Activated naive CD8-positive, alpha-beta T cell treated with anti-CD3 and anti-CD28 coated beads, Interleukin-2, amount 50 U/mL, for 16 hours (primary cell): ENCODE measurements at places on chromosomes 1 and 21.

GRCh38 chr1:235295902-235296350 is 32.1 kb downstream of the ARID4B start:
- no peak for DNase-seq

DNA sequence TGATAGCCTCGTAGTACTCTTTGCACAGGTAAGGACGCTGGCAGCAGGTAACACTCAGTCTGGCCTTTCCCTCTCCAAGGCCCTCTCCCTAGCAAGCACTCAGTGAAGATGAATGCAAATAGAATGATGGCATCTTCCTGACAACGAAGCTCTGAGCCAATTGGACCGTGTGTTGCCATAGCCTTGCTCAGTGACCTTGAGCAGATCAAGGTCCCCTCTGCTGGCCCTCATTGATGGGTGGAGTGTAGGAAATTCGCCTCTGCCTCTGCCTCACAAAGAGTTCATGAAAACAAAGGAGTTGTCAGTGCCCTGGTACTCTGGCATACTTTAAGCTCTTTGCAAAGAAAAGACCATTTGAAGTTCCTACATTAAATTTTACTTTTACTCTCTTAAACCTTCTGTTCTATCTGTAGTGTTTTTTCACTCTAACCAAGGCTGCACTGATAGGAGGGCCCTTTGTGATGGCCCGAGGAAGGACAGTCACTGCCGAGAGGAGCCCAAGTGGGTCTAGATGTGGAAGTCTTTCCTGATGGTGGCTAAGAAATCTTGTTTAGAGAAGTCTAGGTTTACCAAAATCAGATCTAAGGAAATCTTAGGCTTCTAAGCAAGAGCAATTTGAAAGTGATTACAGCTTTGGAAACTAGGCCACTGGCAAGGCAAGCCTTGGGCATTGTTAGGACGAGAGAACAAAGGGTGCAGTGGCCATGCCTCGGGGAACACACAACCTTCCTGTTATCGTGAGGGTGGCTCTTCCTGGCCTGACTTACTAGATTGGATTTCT is 38.2 kb downstream of the SMYD2 start:
- no peak for DNase-seq

GRCh38 chr1:154334079-154335024 is 9.0 kb downstream of the ATP8B2 start:
- no peak for DNase-seq

DNA sequence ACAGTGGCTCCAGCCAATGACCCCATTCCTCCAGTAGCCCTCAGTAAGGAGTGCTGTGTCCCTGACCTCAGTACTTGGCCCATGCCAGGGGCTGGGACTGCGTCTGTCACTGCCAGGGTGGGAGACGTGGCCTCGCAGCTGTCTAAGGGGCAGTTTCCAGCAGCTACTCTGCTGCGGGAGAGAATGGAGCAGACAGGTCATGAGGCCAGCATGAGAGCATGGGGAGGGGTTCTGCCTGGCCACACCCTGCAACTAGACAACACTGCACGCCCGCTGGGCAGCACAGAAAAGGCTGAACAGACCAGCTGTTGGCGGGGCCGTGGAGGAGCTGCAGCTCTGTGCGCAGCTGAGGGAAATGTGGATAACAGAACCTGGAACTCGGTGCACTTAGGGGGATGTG is 91.6 kb upstream of the COL6A1 start:
- no peak for DNase-seq

DNA sequence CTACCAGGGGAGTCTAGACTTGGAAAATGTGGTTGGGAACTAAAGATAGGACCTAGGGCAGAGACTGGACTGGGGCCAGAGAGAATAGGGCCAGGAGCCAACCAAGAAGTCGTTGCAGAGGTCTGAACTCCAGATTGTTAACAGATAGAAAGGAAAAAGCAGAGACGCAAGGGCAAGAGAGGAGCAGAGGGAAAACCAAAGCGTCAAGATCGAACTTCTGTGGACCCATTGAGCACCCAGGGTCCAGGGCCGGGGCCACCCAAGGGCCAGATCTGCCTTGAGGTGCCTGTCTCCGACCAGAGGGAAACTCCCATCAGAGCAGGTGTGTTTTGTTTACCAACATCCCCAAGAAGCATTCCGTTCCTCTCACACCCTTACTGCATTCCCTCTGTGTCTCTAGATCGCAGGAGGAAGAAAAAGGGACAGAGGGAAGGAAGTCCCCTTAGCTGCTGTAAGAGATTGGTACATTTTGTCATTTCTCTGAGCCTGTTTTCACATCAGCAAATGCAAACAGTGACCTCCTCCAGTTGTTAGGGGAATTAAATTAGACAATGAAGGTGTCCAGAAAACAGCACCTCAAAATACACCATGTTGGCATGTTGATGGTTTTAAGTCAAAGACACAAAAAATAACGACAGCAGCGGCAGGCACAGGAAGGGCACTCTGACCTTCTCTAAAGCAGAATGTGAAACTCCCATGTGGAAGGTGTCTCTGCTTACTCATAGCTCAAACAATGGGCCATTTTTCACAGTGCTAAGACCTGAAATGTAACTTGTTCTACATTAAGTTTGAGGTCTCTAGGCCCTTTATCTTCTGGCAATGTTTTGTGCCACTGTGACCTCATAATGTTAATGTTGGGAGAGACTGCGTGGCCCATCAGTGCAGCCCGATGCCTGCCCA is 105.8 kb upstream of the RAB4A start:
- DNase-seq: no peak

DNA sequence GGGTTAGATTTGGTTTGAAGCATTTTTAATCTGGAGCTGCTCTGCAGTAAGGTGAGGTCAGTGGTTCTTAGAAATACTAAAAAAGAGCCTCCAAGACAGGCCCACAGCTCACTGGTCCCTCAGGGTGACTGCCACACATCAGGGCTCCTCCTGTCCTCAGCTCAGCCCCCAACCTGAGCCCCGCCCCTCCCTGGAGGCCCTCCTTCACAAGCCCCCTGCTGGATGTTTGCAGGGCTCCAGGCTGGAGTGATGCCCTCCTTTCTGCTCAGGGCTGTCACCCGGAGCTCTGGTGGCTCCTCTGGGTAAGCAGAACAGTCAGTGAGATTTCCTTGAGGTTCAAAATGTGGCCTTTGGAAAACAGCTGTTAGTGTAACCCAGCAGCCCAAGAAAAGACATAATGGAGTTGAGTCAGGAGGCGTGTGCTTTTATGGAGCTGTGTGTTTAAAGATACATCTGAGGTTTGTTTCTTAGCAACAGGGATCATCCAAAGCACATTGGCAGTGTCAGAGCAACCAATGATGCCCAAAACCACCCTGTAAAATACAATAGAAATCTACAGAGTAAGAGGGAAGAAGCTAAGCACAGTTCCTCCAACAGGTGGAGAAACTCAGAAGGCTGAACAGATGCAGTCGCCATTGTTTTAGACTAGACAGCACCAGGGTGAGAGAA is 21.4 kb downstream of the STUM start:
- no peak for DNase-seq

GRCh38 chr1:70509996-70510876 is 99.2 kb downstream of the CTH start:
- DNase-seq: no peak

DNA sequence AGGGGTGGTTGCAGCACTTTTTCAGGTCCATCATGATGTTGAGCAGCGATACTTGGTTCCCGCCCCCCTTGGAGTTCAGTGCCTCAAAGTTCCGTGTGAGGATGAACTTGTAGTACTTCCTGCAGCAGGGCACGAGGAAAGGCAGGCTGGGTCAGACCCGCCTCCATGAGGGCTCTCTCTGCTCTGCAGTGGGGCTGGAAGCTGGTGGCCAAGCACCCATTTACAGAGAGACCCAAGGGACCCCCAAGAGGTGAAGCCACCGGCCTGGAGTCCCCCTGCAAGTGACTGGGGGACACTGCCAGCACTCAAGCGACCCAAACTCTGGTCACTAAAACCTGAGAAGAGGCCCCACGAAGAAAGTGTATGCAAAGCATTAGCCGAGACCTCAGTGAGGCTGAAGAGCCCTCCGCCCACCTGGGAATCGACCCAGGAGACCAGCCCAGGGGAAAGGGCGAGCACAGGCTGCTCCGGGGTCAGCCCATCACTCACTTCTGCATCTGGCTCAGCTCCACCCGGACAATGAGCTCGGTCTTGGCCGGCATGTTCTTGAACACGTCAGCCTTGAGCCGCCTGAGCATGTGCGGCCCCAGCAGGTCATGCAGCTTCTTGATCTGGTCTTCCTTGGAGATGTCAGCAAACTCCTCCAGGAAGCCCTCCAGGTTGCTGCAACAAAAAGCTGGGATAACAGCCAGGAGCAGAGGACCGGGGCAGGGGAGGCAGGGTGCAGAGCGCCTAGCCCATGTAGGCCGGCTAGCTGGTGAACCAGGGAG is 45.2 kb downstream of the CHD5 start:
- no peak for DNase-seq

DNA sequence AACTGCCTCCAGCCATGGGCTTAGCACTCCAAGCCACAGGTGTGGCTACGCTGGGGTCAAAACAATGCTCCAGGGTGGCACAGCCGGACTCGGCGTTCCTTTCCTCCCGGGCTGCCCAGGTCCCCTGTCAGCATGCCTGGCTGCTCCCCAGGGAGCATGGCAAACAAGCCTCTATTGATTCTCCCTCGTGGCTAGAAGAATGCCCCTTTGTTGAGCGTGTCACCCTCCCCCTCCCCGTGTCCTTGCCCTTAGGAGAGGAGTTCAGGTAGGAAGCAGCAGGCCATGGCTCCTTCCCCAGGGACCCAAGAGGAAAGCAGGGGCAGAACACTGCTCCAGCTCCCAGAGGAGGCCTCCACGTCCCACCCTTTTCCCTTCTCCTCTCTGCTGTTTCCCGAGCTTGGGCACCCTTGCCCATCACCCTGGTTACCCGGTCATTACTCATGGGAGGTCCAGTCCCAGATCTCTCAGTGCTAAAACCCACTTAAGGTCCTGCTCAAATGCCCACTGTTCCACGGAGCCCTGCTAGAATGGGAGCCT is 57.4 kb upstream of the CITED4 start:
- no peak for DNase-seq
